ENCODE measurements at places on chromosomes 13 and 19. TPM values are rescaled to one million over a fixed set of nuclear protein-coding genes. Genes with fewer than 3 reads are reported as not detected.

C19orf25 gene
- total RNA-seq: 27.2 TPM

DNA sequence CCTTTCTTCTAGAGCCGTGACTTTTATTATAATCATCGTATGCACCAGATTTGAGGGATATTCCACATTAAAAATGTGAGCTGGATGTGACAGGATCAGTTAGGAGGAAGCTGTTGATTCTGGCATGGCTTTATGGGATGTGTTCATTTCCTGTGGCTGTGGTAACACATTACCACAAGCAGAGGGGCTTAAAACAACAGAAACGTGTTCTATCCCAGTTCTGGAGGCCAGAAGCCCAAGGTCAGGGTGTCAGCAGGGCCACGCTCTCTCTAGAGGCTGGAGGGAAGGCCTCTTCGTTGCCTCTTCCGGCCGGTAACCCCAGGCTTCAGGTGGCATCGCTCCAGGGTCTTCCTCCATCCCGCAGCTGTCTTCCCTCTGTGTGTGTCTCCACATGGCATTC, 14.5 kb downstream of the MED25 start:
- ATAC-seq: no peak

- peak; percentile 41 for ATAC-seq
These were observed 14.5 kb upstream of the ICAM3 start for GRCh38 chr19:10353793-10354391.

- ATAC-seq: no peak
These were observed 43.3 kb upstream of the GPC6 start for GRCh38 chr13:93183302-93183701.

DNA sequence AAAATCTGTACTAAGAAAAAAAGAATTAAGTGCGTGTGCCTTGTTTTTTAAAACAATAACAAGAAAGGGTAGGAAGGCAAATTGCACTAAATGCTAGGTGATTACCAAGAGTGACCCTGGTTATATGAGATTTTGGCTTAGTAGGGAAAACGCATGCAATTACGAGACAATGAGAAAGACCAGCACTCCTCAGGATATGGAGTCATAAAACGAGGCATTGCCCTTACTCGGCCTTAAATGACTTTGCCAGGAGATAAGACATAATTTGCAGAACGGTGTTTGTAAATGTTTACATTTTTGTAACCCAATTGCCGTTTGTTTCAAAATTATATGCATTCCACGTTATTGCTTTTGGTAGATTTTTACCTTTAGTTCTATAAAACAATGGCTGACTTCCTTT, 179.8 kb downstream of the RBM26 start:
- no peak for ATAC-seq

- ATAC-seq: peak; percentile 10
These were observed 924 bp downstream of the TNFSF13B start for GRCh38 chr13:108270442-108270841.

DNA sequence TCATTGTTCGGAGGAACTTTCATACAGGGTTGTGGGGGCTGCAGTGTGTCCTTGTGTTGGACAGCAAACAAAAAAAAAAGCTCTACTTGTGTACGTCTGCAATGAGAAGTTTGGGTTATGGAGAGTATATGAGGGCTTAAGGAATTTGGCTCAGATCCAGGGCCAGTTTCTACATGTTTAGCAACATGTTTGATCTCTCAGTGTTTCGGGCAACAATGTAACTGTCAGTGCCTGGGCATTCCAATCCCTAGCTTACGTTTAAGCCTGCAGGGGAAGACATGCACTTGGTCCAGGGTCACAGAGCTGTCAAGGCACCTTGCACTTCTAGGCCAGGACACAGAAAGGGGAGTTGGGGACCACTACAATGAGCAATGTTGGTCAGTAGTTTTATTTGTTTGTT, 13.9 kb downstream of the ZNF543 start:
- ATAC-seq: no peak

- ATAC-seq: no peak
These were observed 267.3 kb downstream of the DCT start for GRCh38 chr13:94212196-94212595.

GJB6 gene
- total RNA-seq: not detected

DNA sequence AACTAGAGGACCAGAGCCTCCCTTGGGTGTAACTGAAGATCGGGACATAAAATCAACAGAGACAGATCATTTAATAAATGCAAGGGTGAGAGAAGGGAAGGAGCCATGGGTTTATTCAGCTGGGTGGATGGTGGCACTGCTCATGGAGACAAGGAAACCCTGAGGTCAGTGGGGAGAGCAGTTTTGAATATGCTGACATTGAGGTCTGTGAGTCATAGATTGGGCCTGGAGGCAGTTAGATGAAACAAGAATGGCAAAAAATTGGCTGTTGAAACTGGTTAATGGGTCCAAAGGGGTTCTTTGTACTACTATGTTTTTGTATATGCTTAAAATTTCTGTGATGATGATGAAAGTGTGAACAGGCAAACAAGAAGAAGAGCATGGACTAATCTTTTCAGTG, 5.1 kb upstream of the GTF3A start:
- no peak for ATAC-seq

CEACAM7 gene
- total RNA-seq: not detected

- ATAC-seq: no peak
These were observed 11.5 kb upstream of the SPART start for GRCh38 chr13:36357692-36358091.

DNA sequence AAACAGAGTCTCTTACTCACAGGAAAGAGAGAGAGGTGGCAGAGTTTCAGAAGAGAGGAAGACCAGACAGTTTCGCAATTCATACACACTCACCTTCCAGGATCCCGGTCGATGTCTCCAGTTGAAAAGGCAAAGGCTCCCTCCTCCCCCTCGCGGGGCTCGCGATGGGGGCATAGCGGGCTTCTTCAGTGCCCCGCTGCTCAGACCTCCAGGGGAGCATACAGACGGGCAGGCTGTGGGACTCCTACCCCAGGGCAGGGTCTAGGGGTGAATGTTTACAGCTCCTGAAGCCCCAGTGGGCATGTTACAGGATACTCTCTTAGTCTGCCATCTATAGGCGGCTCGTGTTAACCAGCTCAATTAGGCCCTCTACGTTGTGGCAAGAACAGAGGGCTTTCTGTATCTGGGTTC, 139.2 kb downstream of the SLITRK5 start:
- ATAC-seq: no peak

GRCh38 chr13:98877466-98877865, 100.4 kb downstream of the DOCK9 start:
- ATAC-seq: no peak

DNA sequence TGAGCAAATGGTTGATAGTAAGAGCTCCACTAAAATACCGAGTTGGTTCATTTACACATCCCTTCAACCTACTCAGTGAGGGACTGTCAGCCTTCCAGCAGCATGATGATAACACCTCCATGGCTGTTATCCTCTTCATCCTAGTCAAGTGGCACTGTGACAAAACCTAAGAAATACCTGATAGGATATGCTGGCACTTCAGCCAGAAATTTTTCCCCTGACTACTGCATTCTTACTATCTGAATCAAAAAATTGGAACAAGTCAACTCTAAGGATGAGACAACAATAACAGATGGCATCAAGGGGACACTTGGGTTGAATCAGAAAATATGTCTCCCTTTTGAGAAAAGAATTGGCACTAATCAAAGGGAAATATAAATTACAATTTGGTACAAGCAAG, 193.9 kb downstream of the KCTD12 start:
- no peak for ATAC-seq

DNA sequence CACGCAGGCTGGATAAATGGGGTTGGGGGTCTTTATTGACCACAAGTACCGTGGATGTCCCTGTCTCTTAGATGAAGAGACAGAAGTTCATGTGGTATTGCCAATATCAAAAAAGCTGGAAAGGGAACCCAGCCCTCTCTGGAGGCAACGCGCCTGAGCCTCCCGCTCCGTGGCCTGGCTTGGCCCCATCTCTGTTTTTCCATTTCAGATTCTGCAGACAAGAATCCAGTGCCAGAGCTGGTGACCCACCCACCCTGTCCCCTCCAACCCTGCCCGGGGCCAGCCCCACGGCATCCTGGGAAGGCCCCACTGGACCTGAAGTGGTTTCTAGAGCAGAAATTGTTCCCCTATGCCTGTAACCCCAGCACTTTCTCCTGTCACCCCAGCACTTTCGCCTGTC, 57.7 kb downstream of the PTPRS start:
- no peak for ATAC-seq

- peak; percentile 14 for ATAC-seq
These were observed 41.9 kb downstream of the NFIX start for GRCh38 chr19:13037161-13037560.

SIGLECL1 gene
- total RNA-seq: not detected

GRCh38 chr19:32720216-32720935, 809 bp downstream of the TDRD12 start:
- ATAC-seq: no peak

- ATAC-seq: no peak
These were observed 114.2 kb downstream of the NUFIP1 start for GRCh38 chr13:44874886-44875630.

- ATAC-seq: peak; percentile 73
These were observed 61.4 kb upstream of the NFIC start for GRCh38 chr19:3304871-3305423.

GRCh38 chr13:49633710-49634109, 5.4 kb downstream of the ARL11 start:
- no peak for ATAC-seq

SIN3B gene
- total RNA-seq: 30.6 TPM

IGFL1 gene
- total RNA-seq: not detected

DNA sequence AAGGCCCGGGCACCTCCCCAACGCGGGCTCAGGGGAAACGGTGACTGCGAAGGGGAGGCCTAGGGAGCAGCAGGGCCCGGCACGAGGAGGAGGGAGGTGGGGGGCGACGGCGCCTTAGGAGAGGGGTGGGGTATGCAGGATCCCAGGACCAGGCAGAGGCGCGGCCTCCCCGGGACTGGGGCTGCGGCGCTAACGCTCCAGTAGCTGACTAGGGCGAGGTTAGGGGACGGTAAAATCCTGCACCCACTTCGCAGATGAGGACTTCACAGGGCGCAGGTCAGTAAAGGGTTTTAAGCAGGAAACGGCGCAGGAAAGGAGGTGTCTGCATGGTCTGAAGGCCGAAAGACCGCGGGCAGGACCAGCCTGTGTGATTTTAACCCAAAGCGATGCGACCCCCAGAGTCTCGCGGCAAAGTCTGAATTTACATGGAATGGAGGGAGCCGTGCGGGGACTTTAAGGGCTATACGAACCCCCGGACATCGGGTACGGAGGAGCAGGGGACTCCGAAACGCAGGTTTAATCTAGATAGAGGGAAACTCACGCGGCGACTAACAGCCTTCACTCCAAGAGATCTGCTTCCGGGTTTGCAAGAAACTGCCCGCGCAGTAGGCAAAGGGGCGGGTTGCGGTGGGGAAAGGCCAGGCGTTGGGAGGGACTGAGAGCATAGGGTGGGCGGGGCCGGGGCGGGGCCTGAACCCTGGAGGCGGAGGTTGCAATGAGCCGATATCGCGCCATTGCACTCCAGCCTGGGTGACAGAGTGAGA, at the start of gene ZNF665:
Gene ZNF665 (minus strand): TSS at position 588 of the 764 bp plus-strand sequence. CDS start 10,460 bp downstream, outside the sequence.
- ATAC-seq: peak; percentile 84

DNA sequence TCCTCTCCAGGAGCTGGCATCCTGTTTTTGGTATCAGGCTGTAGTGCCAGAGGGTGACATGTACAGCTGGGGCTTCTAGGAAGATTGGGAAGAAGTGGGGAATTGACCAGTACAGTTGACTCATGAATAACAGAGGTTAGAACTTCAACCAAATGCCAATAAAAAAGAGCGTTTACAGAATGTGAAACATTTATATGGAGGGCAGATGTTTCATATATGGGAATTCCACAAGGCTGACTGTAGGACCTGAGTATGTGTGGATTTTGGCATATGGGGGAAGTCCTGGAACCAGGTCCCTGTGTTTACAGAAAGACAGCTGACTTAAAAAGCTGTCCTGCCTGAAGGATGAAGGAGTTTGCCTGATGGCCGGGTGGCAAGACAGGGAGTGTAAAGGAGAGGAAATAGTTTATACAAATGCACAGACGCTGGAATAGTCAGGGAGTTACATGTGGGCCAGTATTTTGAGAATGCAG, 5.2 kb downstream of the CHAMP1 start:
- ATAC-seq: no peak

- ATAC-seq: no peak
These were observed 13.5 kb upstream of the ZNF554 start for GRCh38 chr19:2805991-2806649.

DNA sequence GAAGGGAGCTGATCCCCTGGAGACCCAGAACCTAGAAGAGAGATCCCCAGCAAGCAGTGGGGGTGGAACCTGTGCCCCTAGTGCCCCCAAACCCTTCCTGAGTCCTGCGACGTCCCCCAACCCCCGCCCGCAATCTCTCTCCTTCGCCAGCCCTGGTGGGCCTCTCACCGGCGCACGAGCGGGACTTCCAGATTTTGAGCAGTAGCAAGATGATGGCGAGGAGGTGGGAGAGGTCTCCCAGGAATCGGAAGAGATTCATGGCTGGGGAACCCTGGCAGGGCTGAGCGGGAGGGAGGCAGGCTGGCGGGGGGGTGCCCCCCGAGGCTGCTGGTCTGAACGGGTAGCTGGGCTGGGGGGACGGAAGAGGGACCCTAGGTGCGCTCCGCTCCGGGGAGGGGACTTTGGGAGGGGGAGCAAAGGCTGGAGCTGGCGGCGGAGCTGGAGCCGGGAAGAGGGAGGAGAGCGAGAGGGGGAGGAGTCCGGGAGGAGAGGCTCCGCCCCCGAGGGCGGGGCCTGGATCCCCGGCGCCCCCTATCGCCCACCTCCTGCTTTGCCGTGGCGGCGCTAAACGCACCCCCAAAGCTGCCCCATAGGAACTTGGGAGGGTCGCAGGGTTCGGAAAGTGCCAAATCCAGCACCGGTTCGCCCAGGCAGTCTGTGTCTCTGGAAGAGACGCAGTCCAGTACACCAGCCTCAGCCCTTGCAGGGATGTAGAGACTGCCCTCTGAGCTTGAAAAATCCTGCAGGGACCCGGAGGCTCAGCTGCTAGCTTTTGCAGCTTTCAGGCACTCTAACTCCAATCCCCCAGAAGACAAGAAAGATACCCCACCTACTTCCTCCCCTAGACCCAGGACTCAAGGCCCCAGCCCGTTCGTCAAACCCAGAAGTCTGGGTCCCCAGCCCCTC, at the start of gene KDELR1:
Gene KDELR1 (minus strand): TSS at position 452 of the 906 bp plus-strand sequence. CDS start 193 bp downstream, at position 259.
- ATAC-seq: peak; percentile 59

- ATAC-seq: no peak
These were observed 273.8 kb downstream of the LIG4 start for GRCh38 chr13:107941345-107942029.

- no peak for ATAC-seq
These were observed 24.4 kb upstream of the MTIF3 start for GRCh38 chr13:27474751-27475268.

ERICH4 gene
- total RNA-seq: 0.62 TPM

DNA sequence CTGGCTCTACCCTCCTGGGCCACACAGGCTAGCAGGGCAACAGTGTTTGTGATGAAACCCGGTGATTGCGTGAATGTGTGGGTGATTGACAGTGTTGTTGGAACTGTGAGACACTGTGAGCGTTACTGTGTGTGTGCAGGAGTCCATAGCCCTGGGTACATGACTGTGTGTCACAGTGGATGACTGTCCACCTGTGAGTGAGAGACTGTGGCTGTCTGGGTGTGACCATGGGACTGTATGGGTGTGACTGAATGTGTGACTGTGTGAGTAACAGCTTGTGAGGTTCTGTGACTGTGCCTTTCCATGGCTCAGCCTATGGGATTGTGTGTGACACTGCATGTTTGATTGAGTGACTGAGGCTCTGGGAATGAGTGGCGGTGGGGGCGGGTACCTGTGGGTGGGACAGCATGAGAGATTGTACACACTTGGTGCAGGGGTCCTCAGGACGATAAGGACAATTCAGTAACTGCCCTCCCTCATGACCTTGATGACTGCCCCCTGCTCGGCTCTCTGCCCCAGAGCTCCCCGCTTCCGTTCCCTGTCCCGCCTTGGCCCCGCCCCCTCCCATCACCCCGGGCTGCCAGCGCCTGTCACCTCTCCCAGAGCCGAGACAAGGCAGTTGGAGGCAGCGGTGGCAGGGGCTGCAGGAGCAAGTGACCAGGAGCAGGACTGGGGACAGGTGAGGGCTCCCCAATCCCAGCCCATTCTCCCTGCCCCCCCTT, at the start of gene GIPR:
Gene GIPR (plus strand): TSS at position 602 of the 722 bp plus-strand sequence. CDS start 1,300 bp downstream, outside the sequence.
- peak; percentile 64 for ATAC-seq
